ENCODE measurements at places on chromosomes 12 and 14. TPM values are rescaled to one million over a fixed set of nuclear protein-coding genes. Genes with fewer than 3 reads are reported as not detected.

The CPNE8 gene
- 0.86 TPM for polyA plus RNA-seq

The KLRC4 gene
- polyA plus RNA-seq, result not detected

The CBLN3 gene
- polyA plus RNA-seq, result 2.9 TPM

The ZC2HC1C gene
- 3.1 TPM for polyA plus RNA-seq

The TRHDE gene
- polyA plus RNA-seq, result not detected

The SMCO2 gene
- not detected for polyA plus RNA-seq

The DNAJC22 gene
- not detected for polyA plus RNA-seq

The GPR132 gene
- 37.2 TPM for polyA plus RNA-seq

The SLC25A47 gene
- not detected for polyA plus RNA-seq

The KCNC2 gene
- not detected for polyA plus RNA-seq

The GDF3 gene
- not detected for polyA plus RNA-seq

The ZFHX2 gene
- 0.26 TPM for polyA plus RNA-seq

The C3AR1 gene
- 0.53 TPM for polyA plus RNA-seq

The SRSF9 gene
- polyA plus RNA-seq, result 204 TPM

The VWF gene
- 0.11 TPM for polyA plus RNA-seq

The TPPP2 gene
- polyA plus RNA-seq, result not detected

The BBS10 gene
- polyA plus RNA-seq, result 1.8 TPM

Measured in IgD-negative memory B cell (primary cell).